ENCODE measurements at places on chromosomes 16 and 17.

- no peak for DNase-seq
Observed at GRCh38 chr16:11446566-11447119, 101.4 kb downstream of the RMI2 start.

GRCh38 chr16:13772782-13773181, 147.2 kb upstream of the ERCC4 start:
- DNase-seq: no peak

GRCh38 chr16:82232806-82233205, 62.8 kb upstream of the MPHOSPH6 start:
- DNase-seq: no peak

DNA sequence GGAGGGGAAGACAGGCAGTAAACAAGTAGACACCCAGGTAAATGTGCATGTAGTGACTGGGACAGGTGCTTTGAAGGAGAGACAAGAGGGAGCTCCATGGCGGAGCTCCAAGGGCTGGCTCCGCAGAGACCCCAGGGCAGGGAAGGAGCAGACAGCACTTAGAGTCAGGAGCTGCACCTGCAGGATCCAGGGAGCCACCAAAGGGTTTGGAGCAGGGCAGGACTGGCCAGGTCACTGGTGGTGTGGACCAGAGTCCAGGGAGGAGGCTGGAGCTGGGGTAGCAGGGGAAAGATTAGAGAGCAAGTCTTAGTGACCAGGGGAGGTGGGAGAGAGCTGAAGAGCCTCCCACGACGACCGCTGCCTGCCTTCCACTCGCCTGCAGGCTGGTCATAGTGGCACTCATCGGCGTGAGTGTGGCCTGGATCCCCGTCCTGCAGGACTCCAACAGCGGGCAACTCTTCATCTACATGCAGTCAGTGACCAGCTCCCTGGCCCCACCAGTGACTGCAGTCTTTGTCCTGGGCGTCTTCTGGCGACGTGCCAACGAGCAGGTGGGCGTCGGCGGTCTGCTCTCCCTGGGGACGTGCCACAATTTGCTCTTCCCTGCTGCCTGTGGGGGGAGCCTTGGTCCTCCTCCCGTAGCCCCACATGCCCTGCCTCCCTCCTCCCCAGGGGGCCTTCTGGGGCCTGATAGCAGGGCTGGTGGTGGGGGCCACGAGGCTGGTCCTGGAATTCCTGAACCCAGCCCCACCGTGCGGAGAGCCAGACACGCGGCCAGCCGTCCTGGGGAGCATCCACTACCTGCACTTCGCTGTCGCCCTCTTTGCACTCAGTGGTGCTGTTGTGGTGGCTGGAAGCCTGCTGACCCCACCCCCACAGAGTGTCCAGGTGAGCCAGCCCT, 14.7 kb upstream of the FAM83G start:
- DNase-seq: no peak

GRCh38 chr16:56399047-56399446, 26.3 kb downstream of the AMFR start:
- no peak for DNase-seq

DNA sequence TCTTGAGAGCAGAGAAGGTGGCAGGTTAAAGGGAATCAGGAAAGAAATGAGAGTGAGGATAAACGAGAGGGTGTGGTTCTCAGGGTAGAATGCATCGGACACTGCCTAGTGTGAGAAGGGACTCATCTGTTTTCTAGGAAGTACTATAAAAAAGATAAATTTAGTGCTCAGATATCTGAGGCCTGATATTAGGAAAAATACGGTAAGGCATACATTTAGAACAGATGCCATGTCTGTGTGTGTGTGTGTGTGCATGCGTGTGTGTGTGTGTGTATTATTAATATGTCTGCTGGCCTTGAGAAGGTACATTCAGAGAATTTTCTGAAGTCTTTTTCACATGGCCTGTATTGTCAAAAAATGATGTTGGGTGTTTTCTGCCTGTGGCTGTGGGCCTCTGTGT, 414.8 kb downstream of the MAF start:
- no peak for DNase-seq

- no peak for DNase-seq
Observed at GRCh38 chr16:1859650-1860049, 12.3 kb downstream of the MEIOB start.

- no peak for DNase-seq
Observed at GRCh38 chr16:64880994-64881393, 240.9 kb downstream of the CDH11 start.

DNA sequence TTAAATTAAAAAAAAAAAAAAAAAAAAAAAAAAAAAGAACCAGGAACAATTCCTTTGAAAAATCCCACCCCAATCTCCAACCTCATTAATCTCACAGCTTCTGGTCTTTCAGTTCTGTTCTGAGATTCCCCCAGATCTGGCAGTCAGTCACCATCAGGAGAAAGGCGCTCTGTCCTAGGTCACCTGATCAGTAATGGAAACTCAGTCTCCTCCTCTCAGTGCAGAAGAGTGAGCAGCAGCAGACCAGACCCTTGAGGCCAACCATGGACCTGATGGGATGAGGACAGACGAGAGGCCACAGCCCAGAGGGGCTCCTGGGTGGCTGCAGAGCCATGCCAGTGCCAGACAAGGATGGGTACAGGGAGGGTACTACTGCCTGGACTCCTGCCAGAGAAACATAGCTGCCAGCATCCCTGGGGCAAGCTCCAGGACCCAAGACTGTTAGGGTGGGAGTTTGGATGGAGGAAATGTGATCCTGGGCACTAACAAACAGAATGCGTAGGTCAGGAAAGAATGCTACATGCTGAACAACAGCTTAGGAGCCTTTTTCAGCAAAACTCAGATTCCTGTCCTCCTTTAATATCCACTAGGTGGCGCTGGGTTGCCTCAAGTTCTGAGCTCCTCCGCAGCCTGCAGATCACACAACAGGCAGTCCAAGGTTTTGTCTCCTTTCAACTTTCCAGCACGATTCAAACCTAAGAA, 28.7 kb downstream of the MPG start:
- peak; percentile 37 for DNase-seq

DNA sequence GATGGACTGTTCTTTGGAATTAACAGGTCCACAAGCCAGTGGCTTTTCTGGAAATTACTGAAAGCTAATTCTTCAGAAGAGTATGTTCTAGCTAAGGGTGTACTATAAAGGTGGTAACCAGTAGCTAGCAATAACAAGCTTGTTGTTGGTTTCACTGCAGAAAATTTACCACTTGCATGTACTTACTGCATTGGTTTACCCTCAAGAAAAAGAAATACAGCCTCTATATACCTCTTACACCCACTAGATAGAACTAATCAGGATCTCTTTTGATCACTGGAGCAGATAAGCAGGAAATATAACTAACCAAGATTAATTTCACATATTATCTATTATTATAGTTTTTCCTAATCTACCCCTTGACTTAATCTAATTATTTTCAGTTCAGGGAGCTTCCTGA, 184.9 kb upstream of the TBX2 start:
- no peak for DNase-seq

DNA sequence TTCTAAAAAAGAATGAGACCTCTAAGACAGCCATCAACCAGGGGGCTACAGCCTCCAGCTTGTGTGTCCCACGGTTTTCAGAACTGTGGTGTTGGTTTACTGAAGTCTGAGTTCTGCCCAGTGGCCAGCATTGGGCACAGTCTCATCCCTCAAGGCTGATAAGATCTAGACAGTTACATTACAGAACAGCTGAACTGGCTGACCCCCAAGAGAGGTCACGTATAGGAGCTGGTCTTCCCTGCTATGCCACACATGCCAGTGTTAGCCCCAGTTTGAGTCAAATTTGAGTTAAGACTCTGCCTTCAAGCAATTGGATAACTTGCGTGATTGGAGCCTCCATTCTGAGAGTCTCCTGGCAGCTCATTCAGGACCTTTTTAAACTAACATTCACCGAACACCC, 14.8 kb upstream of the NUP93 start:
- no peak for DNase-seq

- DNase-seq: no peak
Observed at GRCh38 chr17:82907797-82908542, 68.1 kb upstream of the ZNF750 start.

DNA sequence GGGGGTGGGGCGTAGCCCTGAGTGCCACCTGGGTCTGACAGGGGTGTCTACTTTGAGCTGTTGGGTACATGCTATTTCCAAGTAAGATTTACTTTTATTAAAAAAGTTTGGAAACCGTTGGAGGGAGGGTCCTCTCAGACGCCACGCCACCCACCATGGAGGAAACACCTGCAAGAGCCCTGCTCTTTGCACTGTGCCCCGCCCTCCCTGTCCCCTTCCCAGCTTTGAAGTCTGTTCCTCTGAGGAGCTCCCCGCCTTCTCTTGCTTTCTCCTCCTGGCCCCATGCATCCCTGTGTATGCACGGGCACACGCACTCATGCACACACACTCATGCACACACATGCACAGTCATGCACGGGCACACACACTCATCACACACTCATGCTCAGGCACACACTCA, 15.5 kb downstream of the ADGRG1 start:
- no peak for DNase-seq

DNA sequence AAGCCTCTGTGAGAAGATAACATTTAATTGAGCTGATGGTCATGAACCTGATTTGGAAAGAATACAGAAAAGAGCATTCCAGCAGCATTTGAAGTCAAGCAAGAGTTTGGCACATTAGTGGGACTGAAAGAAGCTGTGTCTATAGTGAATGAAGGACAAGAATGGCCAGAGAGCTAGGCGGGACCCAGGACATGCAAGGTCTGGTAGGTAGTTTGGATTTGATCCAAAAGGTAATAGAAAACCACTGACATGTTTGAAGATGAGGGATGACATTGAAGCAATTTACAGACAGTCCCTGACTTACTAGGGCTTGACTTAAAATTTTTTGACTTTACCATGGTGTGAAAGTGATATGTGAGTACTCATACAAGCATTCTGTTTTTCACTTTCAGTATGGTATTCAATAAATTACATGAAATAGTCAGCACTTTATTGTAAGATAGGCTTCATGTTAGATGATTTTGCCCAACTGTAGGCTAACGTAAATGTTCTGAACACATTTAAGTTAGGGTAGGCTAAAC, 7.6 kb downstream of the CYB5B start:
- DNase-seq: no peak

DNA sequence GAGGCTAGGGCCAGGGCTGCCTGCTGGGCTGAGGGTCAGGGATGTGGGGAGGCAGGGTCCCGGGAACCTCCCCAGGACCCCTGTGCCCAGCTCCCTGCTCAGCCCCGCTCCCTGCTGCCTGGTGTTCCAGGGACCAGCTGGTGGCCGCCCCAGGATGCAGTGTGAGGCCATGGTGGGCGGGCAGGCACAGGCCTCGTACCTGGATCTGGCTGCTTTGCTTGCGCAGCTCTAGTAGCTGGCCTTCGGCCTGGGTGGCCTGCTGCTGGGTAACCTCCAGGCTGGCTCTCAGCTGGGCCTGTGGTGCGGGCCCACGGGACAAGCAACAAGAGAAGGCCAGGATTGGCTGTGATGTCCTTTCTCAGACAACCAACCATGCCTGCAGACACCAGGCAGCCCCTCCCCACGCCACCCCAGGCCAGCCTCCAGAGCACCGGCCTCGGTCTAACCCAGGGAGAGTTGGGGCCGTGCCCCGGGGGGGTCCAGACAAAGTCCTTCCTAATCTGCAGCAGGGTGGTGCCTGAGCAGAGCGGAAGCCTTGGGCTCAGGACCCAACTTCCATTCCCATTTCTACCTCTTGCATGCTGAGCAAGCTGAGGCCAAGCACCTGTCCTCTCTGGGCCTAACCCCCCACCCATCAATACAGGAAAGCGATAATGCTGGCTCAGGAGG, 4.1 kb downstream of the TRIM65 start:
- DNase-seq: no peak

DNA sequence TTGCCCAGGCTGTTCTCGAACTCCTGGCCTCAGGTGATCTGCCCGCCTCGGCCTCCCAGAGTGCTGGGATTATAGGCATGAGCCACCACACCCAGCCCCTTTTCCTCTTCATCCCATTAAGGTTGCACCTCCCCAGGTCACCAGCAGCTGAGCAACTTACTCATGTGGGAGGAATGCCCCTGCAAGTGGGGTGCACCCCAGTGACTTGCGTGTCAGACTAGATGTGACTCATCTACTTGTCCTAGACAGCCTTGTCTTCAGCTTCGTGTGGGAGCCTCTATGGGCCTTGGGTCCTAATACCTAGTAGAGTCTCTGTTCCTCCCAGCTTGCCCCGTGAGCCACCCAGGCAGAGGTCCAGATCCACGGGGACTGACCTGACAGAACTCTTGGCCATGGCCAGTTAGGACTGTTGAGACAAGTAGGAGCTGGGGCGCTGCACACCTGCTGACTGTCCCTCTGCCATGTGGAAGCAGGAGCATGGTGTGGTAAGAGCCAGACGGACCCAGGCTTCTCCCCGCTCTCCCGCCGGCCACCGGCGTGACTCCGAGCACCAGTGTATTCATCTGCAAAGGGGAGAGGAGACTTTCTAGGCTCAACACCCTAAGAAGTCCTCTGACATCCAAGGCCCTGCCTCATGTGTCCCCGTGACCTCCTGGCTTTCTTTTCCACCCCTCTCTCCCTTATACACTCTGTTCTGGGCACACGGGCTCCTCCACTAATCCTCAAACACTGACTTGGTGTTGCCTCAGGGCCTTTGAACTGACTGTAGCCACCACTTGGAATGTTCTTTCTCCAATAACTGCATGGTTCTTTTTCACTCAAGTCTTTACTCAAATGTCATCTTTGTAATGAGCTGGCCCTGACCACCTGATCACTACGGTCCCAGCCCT, 11.6 kb upstream of the CBX4 start:
- DNase-seq: no peak

- peak; percentile 24 for DNase-seq
Observed at GRCh38 chr17:42112552-42113176, at the start of gene DHX58. DHX58 (minus strand) TSS chr17:42112714; CDS start chr17:42111892, 822 bp downstream.

Data from hippocampal formation (tissue), 2 donors.